AG08396 (cell line): ENCODE measurements at places on chromosomes 5 and 9.

GRCh38 chr9:107397076-107398044 lies 92.2 kb downstream of the KLF4 start:
- peak; percentile 31 for DNase-seq

- DNase-seq: no peak
Observed at GRCh38 chr5:18050345-18050744, 416.1 kb downstream of the TAF11L14 start.

DNA sequence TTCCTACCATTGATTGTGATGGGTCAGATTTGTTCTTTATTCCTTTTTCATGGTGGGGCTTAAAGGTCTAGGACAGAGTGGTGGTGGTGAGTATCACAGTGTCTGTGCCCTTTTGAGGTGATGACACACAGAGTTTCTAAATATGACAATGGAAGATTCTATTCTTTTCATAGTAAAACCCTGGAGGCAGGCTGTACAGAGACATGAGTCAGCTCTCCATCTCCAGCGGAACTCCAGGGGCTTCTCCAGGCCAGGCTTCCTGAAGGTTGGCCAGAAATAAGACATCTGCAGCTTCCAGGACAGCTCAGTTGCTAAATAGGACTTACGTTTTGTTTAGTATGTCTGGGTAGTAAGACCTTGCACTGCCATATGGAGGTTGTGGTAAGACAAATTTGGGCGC lies 229.5 kb downstream of the CD180 start:
- DNase-seq: no peak

DNA sequence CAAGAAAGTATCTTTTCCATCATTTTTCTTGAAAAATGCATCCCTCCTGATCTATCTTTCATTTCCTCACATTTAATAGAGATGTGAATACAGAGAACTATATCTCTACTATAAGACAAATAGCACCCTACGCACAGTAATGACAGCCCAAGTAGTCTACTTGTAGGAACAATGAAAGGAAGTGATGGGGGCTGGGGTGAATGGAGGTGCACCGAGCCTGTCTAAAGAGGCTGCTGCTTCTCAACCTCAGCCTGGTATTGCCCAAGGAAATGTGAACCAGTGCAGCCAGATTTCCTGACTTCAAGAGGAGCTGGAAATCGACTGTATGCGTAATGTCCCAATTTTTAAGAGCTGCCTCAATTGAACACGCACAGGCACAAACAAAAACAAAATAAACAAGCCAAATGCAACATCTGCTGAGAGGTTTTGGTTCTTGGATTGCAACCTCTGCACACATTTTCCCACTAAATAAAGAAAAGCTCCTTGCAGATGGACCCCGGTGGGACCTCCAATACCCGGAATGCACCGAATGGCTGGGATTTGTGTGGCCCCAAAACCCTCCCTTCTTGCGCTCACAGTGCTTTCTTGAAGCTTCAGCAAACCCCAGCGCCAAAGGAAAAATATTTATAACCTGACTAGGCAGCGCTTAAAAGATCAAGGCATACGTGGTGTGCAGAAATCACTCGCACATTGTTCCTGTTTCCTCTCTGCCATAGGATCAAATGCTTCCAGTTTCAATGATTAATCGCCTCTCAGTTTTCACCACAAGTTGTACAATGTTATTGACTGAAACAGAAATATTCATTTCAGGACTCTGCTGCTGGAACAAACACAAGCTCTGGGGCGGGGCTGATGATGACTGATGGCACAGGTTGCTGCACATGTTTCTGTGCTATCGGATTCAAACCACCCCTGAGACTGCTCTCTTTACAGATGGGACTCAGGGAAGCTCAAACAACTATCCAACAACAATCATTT lies 68.3 kb downstream of the KCNIP1 start:
- no peak for DNase-seq

DNA sequence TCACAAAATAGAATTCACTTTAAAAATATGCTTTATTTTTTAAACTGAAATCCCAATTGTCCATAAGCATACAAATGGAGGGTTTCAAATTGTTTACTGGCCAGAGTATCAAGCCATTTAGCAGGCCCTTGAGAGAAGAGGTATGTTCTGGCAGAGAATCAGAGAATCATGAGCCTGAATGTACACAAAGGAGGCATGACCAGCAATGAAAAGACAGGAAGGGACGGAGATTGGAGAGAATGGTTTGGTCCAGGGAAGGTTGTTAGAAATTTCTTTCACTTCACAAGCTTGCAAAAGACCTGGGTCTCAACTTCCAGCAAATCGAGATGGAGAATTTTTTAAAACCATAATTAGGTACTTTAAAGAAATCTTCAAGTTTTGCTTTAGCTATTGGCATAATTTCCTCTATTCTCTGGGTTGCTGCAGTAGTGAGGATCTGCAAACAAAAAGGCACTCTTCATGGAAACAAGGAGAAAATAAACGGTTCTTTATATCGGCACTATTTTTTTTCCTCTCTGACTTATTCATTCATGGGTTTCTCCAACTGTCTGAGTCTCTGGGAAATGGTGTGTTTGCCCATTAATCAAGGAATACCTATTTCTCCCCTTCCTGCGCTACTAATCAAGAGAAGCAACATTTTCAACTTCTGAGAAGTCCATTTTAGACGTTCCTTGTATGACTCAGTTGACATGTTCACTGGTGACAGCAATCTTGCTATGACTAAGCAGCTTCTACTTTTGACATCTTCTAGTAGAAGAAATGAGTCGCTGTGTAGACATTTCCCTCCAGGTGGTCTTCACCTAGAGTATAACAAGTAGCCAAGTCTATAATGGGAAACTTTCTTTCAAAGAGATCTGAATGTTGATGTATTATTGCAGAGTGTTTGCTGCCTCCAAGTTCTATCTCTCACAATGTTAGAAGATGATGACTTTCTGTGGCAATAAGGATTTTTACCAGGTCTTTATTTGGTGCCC lies 23.1 kb upstream of the ERCC6L2 start:
- peak; percentile 25 for DNase-seq

- DNase-seq: no peak
Observed at GRCh38 chr9:85237478-85237877, 504.3 kb downstream of the AGTPBP1 start.

- DNase-seq: no peak
Observed at GRCh38 chr5:34040472-34040871, 2.5 kb downstream of the C1QTNF3 start.

GRCh38 chr9:120662513-120662912 lies 51.8 kb downstream of the MEGF9 start:
- no peak for DNase-seq

DNA sequence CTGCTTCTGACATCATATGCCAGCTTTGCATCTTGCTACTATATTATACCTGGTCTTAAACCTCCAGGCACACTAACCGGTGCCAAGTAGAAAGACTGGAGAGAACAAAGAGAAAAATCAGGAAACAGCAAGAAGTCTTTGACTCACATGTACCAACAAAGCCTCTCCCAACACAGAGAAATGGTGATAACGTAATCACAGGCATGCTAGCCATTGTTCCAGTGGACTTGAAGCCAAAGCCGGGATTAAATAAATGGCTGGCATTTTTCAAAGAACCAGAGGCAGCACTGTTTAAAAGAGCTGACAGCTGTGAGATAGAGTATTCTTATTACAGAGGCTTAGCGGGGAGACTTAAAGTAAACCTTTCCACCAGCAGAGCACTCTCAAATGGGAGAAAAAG lies 148.4 kb upstream of the NFIL3 start:
- DNase-seq: no peak

DNA sequence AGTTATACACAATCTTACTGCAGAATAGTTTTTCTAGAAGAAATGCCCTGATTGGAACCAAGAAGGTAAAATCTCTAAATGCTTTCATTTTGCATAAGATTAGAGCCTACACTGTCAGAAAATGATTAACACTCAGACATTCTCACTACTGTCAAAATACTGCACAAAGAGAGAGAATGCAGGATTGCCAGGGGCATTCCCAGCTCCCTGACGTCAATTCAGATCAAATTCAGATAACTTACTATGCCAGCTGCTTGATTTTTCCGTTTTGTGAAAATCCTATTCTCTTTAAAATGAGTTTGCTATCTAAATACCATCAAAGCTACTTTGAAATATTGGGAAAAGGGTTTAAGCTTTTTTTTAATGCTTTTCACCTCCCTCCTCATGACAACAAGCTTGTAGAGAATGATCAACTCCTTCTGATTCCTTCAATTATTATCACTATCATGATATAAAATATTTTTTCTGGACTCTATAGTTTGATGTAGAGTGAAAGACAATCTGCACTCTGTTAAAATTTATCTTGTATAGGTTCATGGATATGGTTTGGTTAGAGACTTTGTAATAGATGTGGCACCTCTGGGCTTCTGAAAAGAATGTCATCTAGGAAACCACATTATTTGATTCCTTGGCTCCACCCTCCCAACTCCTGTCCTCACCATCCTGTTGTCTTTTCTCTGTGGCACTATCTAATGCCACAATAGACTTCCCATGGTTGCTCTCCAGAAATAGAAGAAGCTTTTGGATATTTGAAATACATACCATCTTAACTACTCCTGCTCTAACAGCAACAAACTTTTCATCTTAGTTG lies 407.7 kb downstream of the PDE4D start:
- no peak for DNase-seq

DNA sequence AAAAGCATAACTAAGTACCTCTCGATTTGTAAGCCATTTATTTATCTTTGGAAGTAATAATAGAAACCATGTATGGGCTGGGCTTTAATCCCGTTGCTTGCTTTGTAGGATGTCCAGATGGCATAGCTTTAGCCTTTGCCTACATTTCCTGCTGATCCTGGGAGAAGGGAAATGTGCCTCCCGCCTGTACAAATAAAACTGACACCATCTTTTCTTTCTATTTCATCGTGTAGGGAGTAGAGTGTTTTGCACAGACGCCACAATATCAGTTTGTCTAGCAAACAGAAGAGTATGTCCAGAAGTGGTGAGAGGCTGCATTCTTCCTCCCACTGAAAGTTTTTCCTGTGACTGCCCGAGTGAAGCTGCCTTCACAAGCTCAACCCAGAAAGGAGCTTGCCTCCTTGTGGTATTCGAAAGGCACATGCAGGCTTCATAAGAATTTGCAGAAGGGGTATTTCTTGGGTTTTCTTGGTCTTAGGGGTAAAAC lies 24.7 kb upstream of the TJP2 start:
- DNase-seq: peak; percentile 56

DNA sequence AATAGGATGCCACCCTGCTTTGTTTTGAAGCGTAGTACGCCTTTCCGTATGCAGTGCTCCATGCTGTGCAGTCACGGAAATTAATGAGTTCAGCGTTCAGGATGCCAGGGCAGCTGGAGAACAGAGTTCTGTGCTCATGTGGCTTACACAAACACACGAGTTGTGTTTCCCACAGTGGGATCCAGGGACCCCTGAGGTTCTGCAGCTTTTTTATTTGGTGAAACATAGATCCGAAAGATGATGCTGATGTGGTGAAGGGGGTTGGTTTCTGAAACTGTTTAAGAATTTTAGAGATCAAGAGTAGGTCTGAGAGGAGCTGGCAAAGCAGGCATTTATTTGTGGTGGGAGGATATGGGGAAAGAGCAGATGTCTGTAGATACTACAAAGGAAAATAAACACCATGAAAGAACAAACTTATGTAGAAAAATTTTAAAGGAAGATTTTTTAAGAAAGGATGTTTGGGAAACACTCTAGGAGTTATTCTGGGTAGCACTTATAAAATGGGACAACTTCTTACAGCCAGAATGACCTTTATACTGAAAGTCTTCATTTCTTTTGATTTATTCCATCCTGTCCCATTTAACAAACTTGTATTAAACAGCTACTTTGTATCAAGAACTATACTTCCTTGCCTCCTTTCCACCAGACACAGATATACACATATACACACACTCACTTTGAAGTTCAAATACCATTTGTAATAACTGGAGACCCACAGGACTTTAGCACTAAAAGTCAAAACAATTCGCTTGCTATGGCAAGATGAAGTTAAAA lies 52.7 kb downstream of the ITGA1 start:
- no peak for DNase-seq

DNA sequence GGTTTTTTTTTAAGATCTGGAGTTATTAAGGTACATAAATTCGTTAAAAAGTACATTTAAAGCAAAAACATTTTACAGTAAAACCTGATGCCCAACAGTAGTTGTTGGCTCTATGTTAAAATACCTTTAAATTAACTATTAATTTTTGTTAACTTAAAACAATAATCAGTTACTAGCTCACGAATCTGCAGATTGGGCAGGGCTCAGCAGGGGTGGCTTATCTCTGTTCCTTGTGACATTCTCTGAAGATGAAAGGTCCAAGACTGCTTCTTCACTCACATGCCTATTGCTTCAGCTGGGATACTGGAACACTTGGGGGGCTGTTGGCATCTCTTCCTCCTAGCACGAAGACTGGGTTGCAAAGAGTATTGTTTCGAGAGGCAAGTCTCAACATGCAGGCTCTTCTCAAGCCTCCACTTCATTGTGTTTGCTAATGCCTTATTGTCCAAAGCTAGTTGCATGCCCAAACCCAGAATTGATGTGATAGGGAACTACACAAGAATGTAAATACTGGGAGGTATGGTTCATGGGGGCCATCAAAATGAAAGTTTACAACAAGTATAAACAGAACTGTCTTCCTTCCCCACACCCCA lies 46.6 kb downstream of the MAP3K1 start:
- DNase-seq: no peak
